ENCODE measurements at places on chromosomes 12 and 14.

GRCh38 chr14:94373708-94374107, 14.7 kb downstream of the SERPINA1 start:
- DNase-seq, result no peak

DNA sequence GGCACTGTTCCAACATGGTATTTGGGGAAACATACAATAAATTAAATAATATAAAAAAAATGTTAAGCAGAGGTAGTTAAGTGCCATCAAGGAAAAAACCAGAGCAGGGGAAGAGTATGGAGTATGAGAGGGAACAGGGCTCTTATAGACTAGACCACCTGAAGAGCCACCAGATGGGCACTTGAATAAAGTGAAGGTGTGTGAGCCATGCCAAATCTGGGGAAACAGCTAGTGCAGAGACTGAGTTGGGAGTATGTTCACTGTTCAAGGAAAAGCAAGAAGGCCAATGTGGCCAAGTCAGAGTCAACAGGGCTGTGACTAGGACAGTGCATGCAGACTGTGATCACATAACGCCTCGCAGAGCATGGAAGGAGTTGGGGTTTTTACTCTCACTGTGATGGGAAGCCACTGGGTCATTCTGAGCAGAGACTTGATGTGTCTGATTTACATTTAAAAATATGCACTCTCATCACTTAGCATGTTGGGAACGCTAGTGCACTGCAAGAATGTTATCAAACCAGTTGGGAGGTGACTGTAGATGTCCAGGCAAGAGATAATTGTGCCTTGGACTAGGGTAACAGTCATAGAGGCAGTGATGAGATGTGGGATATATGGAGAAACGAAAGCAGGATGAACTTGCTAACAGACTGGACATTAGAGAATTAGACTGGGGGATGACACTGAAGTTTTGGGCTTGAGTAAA, 25.6 kb downstream of the NDUFA12 start:
- no peak for DNase-seq

DNA sequence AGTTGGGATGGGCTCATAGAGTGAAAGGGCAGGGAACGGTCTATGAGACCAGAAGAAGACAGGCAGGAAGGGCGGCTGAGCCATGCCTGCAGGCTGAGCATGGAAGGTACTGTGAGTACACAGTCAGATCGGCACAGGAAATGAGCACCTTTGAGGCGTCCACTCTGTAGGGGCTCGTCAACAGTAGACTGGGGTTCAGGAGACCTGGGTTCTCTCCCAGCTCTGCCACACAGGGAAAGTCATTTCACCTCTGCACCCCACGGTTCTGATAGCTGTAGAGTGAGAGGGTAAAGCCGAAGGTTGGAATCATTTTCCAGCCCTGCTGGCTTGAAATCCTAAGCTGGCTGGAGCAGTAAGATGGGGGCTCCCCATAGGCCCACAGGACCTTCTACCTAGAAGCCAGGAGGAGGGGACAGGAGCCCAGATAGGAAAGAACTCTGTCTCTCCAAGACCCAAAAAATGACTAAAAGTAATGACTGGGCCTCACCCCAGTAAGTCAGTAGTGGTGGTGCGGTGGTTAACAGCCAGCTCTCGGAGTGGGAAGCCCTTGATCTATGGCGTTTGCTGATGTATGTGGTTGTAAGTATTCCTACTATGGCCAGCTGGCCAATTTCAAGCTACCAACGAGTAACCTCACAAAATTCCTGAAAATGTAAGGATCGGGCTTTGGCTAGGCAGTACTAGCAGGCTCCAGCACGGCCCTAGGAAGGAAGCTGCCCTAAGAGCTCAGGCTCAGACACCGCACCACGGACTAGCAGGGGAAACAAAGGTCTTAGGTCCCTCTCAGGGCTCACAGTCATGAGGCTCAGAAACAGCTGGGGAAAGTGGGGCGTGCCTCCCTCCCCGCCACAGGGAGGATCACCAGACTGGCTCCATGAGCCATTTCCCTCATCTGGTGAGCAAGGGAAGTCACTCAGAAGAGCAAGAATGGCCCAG, 10.3 kb upstream of the CD27 start:
- DNase-seq, result no peak

- no peak for DNase-seq
Measured at GRCh38 chr14:38866461-38866860, 236.6 kb downstream of the SEC23A start.

GRCh38 chr12:107487011-107487680, 198.5 kb upstream of the PWP1 start:
- no peak for DNase-seq

DNA sequence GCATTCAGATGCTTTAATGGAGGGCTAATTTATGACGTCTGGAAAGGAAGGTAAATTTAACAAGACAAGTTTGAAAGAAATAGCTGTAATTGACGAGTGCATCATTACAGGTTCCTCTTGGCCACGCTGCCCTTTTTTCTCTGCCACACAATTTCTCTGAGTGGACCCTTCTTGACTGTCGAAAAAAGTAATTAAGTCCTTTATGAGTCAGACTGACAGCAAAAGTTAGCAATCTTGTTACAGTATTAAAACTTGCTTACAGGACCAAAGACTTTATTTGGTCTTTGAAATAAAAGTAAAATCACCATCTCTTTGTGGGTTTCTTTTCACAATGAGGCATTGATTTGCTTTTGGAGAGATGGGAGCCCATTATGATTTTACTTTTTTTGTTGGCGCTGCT, 42.6 kb downstream of the SAMD4A start:
- DNase-seq, result no peak

- DNase-seq, result no peak
Measured at GRCh38 chr14:73231981-73232851, 5.1 kb upstream of the PAPLN start.

- no peak for DNase-seq
Measured at GRCh38 chr12:102797528-102797927, 119.5 kb downstream of the PAH start.

DNA sequence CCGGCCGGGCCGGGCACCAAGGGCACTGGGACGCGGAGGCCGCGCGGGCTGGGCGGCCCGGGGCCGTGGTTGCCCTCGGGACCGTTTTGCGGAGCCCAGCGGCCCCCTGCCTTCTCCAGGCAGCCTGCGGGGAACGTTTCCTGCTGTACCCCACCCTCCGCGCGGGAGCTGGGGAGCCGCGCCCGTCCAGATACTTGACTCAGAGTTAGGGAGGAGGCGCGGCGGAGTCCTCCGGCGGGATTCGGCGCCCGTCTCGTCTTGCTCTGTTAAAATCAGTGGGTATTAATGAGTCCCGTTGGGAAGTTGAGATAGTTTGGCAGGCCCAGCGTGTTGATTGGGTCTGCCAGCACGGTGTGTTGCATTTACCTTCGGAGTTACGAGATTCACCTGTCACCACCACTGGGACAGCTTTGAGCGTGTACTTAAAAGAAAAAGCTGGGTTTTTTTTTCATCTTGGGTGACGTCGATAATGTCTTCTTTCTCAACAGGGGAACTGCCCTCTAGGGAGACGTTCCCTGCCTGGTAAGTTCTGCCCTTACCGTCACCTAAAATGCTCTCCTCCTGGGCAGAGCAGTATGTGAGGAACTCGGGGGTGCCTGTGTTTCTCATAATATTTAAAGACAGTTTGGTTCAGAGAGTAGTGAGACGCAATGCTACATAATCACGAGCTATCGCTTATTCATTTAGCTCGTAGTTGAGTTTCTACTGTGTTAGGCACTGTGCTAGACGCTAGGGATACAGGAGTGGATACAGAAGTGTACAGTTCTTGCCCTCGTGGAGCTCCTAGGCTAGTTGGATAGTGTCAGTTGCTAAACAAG, 596 bp downstream of the DLST start:
- DNase-seq, result no peak

DNA sequence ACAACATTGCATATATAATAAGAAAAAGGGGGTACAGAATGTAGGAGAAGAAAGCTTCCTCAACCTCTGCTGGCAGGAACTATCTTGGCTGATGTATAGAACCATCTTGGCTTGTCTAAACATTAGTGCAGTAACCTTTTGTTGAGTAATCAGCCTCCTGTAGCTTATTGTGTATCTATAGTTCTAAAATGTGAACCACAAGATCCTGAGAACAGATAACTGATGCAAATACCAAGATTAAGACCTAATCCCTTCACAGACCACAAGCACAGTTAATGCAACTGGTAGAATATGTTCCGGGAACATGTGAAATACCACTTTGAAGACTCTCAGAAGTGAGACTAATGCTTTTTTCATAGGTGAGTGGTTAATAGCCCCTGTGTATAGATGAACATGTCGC, 50.7 kb upstream of the KCNC2 start:
- DNase-seq, result no peak

- DNase-seq, result no peak
Measured at GRCh38 chr12:101343893-101344292, 63.7 kb downstream of the ARL1 start.

- no peak for DNase-seq
Measured at GRCh38 chr14:53715193-53715721, 241.4 kb downstream of the BMP4 start.

- DNase-seq, result no peak
Measured at GRCh38 chr12:113697651-113698509, 226.2 kb upstream of the LHX5 start.

GRCh38 chr12:55955344-55955743, 10.5 kb downstream of the PMEL start:
- no peak for DNase-seq

DNA sequence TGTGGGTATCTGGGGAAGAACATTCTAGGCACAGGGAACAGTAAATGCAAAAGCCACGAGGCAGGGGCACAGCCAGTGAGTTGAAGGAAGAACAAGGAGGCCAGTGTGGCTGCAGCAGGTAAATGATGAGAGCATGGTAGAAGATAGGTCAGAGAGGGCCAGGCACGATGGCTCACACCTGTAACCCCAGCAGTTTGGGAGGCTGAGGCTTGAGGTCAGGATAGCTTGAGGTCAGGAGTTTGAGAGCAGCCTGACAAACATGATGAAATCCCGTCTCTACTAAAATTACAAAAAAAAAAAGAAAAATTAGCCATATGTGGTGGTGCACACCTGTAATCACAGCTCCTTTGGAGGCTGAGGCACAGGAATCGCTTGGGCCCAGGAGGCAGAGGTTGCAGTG, 86.7 kb upstream of the ESRRB start:
- DNase-seq, result no peak

GRCh38 chr14:64676410-64677008, 27.7 kb upstream of the PLEKHG3 start:
- no peak for DNase-seq

- no peak for DNase-seq
Measured at GRCh38 chr14:32657081-32657480, 281.6 kb upstream of the NPAS3 start.

GRCh38 chr14:75615200-75615599, 36.8 kb downstream of the FLVCR2 start:
- DNase-seq, result no peak

- DNase-seq, result no peak
Measured at GRCh38 chr14:95432144-95433093, 84.0 kb downstream of the SYNE3 start.

GRCh38 chr14:88323523-88324199, 592 bp upstream of the KCNK10 start:
- no peak for DNase-seq

DNA sequence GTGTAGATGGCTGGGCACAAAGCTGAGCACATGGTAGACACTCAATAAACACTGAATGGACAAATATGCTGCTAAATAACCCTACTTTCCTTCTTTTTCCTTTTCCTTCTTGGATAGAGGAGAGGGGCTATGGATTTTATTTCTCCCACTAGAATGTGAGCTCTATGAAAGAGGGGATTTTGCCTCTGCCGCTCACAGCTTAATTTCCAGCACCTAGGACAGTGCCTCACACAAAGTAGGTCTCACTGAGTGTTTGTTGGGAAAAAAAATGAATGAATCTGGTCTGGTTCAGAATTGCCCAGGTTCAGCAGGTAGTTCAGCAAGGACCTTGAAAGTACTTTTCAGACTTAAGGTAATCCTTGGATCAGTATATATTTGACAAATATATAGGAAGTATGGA, 65.5 kb downstream of the WSCD2 start:
- no peak for DNase-seq

DNA sequence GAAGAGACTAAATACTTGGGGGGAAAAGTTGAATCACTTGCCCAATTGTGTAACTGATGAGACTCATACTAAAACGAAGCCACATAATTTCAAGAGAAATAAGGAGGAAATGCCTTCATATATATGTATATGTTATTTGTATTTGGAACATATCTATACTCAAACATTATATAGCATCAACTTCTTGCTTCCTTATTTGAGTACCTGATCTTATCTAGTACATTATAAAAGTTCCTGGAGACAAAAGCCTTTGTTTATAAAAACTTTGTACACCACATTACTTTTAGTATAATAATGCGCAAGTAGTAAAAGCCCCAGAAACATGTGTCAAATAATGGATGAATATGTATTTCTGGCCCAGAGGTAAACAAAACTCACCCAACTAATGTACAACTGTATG, 92.0 kb downstream of the SLC2A13 start:
- no peak for DNase-seq

DNA sequence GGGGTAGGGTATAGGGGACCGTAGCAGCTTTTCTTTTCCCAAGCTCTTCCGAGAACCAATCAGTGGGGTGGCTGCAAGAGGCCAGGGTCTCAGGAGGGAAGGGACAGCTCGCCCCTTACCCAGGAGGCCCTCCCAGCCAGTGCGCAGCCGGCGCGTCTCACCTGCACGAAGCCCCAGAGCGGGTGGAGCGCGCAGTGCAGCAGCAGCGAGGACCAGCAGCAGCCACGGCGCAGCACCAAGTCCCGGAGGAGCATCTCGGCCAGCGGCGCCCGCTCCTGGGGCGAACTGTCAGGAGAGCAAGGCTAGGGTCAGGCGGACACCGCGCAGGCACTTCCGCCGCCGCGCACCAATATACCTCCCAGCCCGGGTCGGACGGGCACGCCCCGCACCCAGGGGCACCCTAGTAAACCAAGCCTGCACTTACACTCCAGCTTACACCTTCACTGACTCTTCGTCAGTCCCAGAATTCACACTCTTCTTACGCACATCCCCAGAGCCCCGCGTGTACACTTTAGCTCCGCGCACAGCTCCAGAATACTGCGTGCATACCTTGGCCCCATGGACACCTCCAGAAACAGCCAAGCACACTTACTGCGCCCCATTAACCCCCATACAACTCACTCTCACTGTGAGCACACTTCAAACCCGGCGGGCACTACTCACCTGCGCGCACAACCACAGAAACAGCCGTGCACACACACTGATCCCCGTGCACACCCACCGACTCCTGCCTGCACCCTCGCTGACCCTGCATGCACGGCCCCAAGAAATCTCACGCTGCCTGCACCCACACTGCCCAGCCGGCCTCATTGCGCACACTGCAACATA, 606 bp downstream of the PRIMA1 start:
- no peak for DNase-seq

- no peak for DNase-seq
Measured at GRCh38 chr12:123263196-123263817, 8.3 kb downstream of the CDK2AP1 start.

DNA sequence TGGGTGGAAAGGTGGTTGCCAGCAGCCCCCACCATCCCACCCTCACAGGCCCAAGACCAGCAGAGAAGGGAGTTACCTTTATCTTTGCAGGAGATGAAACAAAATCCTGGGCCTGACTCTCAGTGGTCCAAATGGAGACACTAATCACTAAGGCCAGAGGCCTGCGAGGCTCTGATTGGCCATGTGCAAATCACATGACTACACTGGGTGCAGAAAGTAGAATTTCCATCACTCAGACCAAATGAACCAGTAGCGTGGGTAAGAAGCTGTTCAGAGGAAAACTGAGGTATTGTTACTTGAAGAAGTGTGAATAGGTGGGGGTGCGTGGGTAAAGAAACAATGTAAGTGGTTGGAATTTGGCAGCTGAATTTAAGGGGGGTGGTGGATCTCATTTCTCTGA, 20.2 kb upstream of the PPP1CC start:
- DNase-seq, result no peak
